ENCODE measurements at places on chromosomes 6 and 20.

DNA sequence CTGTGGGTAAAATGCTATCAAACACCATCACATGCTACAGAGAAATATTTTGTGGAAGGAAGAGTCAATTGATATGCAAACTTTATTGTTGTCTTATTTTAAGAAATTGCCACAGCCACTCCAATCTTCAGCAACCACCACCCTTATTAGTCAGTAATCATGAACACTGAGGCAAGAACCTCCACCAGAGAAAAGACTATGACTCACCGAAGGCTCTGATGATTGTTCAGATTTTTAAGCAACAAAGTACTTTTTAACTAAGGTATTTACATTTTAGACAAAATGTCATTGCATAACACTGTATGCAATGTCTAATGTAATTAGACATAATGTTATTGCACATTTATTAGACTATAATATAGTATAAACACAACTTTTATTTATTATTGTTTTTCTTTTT lies 26.2 kb upstream of the MMP24 start:
- no peak for DNase-seq

- DNase-seq, result no peak
These were observed 40.9 kb downstream of the VSTM2L start for GRCh38 chr20:37943501-37944455.

GRCh38 chr6:136775548-136775947 lies 16.7 kb downstream of the MAP3K5 start:
- DNase-seq, result no peak

- DNase-seq, result no peak
These were observed 23.0 kb downstream of the KCNK5 start for GRCh38 chr6:39206250-39206721.

- no peak for DNase-seq
These were observed 44.2 kb upstream of the SLC9A8 start for GRCh38 chr20:49768204-49769047.

DNA sequence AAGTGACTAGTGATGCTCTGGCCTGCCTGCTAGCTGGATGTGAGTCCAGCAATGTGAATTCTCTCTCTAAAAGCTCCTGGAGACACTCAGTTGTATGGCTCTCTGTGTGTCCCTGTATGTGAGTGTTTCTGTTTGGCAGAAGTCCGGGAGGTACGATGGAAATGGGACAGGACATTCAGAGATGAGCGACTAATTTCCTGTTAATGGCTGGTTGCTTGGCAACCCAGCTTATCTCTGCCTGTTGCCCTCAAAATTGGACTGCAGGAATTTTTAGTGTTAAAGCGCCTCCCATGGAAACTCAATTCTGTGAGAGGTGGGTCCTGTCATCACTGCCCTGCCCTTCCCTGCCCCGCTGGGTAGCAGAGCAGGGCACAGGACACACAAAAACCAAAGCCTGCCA lies 136.8 kb upstream of the LRFN2 start:
- DNase-seq, result no peak

GRCh38 chr20:12455148-12455547 lies 537.5 kb downstream of the BTBD3 start:
- no peak for DNase-seq

- DNase-seq, result no peak
These were observed 93.6 kb upstream of the NFATC2 start for GRCh38 chr20:51636123-51636522.

DNA sequence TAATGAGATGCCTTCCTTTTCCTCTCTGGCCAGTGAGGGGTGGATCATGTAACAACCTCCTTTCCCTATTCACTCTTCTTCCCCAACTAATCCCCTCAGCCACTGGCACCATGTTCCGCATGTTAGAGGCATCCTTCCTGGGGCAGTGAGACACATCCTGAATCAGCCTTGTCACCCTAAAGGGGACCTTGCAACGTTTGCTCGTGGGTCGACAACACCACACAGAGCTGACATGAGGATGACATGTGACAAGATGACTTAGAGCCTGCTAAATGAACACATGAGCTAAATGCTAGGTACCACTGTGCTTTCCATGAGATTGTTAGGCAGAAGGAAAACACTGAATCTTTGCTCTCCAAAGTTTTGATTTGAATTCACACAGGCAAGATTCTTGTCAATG lies 129.2 kb downstream of the ATXN1 start:
- no peak for DNase-seq

DNA sequence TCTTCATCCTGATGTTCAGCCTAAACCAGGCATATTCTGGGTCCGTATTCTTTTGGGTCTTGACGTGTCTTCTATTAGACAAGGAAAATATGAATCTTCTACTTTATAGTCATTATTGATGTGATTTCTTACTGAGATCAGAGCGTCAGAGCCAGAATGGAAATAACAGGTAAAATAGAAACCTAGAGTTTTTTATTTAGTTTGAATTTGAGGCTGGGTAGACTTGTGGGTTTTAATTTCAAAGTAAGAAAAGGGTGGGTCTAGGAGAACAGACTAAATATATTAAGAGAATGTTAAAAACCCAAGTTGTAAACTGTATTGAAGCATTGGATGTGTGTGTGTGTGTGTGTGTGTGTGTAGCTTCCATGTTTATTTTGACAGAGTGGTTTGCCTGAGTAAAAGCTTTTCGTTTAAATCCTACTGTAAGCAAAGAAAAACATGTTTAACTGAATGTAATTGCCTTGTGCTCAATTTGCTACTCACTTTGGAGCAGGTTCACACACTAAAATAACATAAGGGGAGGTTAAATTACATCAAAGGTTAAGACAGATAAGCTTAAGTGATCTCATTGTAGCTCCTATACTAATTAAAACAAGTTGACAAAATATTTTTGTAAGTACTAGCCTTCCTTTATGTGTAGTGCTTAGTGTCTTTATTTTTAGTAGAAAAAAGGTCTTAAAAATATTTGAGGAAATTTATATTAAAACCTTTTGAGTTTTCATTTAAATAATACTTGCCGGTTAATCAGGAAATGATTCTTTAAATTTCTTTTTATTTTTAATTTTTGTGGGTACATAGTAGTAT lies 17.4 kb downstream of the HECA start:
- DNase-seq, result no peak

DNA sequence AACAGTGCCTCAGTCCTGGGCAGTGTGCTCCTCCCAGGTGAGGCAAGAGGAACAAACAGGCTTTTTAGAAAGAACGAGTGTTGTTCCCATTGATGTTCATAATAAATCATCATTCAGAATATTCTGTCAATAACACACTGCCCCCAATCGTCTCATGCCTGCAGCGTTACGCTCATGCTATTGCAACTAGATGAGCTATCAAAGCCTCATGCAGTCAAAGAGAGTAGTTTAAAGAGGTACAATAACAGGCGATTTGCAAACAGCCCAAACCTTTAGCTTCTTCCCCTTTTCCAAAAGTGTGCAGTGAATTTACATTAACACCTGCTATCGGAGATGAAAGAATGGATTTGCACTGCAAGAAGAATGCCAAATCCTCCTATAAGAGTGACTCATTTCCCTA lies 1164.7 kb upstream of the MAP3K7 start:
- no peak for DNase-seq

DNA sequence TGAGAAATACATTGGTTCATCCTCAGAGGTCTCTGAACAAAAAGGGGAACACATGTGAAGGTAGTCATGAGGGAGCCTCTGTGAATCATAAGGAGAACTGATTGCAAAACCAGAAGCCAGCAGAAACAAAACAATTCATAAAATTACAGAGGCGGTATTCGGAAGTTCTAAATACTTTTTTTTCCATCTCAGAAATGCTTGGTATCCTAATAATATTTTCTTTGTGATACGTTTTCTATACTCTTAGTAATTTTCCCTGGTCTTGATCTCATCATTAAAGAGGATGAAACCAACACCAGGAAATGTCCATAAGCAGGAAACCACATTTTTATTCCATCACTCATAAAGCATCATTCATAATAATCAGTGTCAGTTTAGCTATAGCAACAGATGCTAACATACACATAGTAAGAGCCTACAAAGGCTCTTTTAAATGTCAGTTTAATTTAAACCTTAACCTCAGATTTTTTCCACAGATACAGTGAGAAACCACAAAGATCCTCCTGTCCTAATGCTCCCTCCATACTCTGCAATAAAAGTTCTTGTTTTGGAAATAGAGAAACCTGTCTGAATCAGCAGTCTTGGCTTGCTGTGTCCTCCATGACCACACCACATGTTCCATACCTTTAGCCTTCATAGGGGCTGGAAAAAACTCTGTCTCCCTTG lies 29.2 kb downstream of the SGK1 start:
- DNase-seq, result no peak

DNA sequence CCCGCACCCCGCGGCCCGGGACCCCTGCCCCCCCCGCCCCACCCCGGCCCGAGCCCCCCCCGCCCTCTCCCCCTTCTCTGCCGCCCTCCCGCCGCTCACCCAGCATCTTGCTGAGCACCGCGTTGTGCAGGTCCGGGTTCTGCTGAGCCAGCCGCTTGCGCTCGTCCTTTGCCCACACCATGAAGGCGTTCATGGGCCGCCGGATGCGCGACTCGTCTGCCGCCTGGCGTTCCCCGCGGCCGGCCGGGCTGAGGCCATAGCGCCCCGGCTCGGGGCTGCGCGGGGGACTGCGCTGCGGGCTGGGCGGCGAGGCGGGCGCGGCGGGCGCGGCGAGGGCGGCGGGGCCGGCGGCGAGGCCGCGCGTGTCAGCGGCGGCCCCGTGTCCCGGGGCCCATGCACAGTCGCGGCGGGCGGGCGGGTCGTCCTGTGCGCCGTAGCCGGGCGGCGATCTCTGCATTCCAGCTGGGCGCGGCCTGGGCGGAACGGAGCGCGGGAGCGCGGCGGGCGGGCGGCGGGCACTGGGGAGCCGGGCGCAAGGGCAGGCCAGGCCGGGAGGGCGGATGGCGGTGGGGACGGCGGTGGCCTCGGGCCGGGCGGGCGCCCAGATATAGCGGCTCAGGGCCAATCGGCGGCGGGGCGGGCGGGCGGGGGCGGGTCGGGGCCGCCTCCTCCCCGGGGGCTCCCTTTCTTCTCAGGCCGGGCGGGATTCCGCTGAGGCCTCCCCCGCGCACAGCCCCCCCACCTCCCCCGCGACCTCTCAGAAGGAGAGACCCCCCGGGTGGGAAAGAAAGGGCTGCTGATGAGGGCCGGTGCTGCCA lies at the start of gene SOX18:
Gene SOX18 (minus strand): TSS at position 580 of the 818 bp plus-strand sequence. CDS start 123 bp downstream, at position 457.
- no peak for DNase-seq

GRCh38 chr6:46491628-46492547 lies 639 bp upstream of the RCAN2 start:
- DNase-seq, result no peak

- DNase-seq, result no peak
These were observed 2.1 kb upstream of the TRERF1 start for GRCh38 chr6:42453654-42454427.

DNA sequence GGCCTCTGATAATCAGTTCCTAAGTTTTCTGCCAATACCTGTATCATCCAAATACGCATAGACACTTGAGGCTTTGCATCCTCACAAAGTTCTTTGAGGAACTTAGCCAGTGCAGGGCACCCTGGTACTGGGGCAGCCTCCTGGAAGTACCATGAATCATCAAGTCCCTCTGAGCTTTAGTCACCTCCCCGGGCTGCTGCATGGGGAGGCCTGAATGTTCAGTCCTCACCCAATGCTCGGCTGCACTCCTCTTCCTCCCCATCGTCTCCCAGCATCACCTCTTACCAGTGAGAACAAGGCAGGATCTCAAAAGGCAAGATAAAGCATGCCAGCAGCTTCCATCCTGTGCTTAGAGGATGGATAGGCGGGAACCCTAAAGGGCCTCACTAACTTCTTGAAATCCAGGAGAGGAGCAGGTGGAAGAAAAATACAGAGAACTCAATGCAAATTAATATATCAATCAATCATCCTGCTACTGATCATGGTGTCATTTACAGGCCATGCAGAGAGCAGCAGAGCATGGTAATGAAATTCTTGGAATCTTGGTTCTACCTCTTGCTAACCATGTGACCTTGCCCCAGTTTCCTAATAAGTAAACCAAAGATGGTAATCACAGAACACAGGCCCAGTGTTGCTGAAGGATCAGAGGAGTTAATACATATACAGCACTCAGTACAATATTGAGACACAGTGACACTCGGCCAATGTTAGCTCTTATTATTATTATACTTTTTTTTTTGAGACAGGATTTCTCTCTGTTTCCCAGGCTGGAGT lies 4.7 kb upstream of the CCN6 start:
- no peak for DNase-seq

DNA sequence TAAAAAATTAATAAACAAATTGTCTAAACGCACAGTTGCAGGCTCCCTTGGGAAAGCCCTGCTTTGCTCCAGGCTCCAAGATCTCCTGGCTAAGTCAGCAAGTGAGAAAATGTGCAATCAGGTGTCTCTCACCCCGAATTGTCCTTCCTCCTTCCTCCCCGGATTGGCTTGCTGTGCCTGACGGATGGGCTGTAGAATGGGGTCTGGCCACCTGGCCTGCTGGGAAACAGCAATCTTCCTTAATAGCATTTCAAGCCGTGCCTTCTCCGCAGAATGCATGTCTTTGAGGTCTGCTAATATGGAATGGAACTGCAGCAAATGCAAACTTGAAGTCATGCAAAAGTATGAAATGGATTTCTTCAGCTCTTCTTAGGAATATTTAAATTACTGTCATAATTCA lies 43.7 kb upstream of the CDKAL1 start:
- DNase-seq, result no peak

DNA sequence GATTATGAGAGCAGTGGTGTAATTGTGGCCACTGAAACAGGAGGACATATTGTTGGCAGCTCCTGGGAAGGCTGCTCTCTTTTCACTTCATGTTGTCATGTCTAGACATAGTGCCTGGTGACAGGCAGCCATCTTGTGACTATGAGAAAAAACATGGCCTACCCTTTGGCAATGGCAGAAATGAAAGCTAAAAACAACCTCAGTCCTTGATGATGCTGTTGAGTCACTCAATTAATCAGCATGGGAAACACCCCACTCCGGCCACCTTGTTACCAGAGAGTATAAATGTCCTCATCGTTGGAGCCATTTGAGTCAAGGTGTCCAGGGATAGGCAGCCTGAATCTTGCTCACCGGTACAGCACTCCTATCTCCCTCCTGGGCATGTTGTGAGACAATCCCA lies 31.2 kb upstream of the HMGA1 start:
- no peak for DNase-seq

Measured in stimulated activated CD4-positive, alpha-beta T cell treated with anti-CD3 and anti-CD28 coated beads, Interleukin-15, amount 100 ng/mL, for 1 hour (primary cell).